Testis (tissue), 5 donors: ENCODE measurements at places on chromosomes 11 and 22. TPM values are rescaled to one million over a fixed set of nuclear protein-coding genes. Genes with fewer than 3 reads are reported as not detected.

DNA sequence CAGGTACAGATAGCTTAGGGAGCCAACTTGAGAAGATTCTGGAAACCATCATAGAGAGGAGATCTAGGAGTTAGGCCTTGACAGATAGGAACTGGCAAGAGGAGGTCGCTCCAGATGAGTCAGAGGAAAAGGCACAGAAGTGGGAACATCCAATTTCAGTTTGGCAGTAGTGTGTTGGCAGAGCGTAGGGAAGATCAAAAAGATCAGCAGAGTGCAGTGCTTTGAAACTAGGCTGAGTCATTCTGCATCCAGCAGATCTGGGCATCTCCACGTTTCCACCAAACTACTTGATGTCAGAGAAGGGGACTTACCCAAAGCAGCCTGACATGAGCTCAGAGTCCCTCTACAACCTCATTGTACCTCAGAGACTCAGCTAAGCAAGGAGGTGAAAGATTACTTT is 58.5 kb downstream of the GAB4 start:
- no peak for DNase-seq

GRCh38 chr11:13284776-13285588 is 7.4 kb downstream of the BMAL1 start:
- no peak for DNase-seq

DNA sequence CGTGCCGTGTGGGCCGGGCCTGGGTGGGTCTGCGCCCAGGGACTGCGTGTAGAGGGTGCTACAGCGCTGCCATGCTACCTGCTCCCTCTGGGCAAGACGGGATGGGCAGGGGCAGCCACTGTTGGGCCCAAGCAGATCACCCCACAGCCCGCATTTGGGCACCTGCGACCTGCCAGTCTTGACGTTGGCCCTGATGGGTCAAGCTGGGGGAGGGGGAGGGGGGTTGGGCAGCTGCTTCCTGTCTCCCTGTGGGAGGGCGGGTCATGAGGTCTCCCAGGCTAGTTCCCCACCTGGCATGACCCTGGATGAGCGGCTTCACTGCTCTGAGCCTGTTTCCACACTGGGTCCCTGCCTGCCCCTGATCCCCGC is 2.8 kb upstream of the RPS19BP1 start:
- no peak for DNase-seq

DNA sequence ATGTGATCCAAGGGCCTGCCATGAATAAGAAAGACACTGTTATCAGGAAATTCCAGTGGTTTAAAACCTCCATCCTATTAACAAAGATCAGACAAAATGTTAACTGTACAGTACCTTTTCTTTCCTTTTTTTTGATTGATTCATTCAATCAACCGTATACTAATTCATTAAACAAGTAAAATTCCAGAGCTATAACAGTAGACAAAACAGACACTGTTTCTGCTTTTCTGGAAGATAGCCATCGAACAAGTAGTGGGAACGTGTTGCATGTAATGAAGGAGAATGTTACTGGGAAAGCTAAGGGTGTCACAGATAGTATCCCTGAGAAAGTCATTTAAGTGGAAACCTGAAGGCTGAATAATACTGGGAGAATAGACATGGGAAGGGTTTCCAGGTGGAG is 73.7 kb upstream of the ALKBH3 start:
- no peak for DNase-seq

DNA sequence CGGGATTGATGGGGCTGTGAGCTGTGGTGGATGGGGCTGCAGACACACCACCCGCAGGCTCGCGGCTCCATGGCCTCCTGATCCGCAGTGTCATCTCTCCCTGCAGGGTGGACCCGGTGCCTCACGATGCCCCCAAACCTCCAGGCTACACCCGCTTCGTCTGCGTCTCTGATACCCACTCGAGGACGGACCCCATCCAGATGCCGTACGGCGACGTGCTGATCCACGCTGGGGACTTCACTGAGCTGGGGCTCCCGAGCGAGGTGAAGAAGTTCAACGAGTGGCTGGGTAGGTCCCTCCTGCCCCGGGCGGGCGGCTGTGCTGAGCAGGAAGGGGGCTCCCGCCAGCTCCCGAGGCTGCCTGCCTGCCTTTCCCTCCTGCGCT is 23.1 kb downstream of the MPPED1 start:
- DNase-seq = no peak

DNA sequence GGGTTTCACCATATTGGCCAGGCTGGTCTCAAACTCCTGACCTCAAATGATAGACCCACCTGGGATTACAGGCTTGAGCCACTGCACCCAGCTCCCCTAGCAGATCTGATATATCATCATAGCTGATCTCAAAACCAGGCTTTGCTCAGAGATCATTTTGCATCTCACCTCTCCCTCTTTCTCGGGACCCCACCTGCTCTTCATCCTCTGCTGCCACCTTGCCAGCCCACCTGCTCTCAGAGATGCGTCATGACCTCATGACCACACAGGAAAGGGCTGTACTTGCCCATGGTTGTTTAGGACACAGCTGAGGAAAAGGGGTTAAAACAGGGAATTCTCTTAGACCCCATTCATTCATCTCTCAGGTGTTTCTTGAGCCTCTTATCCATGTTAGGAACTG is 27.4 kb downstream of the POU2F3 start:
- DNase-seq = no peak

Gene C11orf91
- total RNA-seq = not detected

Gene MIAT
- 2.4 TPM for total RNA-seq

Gene SLC22A8
- not detected for total RNA-seq
